ENCODE measurements at places on chromosomes 5 and 9.
A peak's percentile ranks its signal among the peaks of the same experiment; 100 is the strongest.

DNA sequence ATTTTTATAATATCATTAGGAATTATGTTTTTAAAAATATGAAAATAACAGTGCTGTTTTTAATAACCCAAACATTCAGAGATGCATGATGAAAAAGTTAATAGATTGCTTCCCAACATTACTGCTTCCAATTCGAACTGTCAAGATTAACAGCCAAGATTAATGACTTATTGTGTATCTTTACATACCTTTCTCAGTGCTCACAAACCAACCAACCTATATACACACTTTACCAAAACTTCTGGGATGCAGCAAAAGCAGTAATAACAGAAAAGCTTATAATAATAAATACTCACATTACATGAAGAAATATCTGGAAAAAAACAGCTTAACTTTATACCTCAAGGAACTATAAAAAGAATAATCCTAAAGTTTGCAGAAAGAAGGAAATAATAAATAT, 82.1 kb downstream of the TMEM232 start:
- DNase-seq = no peak

DNA sequence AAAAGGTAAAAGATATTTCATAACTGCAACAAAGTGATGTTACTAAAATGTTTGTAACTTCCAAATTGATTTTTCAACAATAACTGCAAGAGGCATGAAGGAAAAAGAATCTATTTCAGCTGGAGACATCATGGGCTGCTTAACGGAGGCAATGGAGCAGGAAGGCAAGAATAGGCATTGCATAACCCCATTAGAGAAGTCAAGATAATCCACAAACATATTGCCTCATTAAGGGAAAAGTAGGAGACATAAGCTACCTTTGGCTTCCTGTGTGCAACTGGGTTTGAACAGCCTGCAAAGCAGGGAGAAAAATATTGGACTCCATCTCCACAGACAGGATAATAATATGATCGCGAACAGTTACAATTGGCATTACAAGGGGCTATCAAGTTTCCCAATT, 46.7 kb downstream of the SLCO4C1 start:
- no peak for DNase-seq

DNA sequence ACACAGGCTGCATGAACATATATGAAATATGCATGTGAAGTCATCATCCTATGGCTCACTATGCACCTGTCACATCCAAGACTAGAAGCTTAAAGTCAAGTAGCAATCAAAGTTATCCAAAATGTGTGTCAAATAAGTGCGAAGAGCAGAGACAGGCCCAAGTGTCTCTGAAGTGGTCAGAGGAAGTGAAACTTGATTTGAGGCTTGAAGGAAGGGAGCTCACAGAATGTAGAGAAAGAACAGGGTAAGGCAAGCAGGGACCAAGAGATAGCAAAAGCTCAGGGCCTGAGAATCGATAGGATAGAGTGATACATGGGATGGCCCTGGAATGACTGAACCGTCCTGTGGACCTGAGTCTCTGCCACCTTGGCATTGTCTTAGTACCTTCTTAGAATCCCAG, 274.3 kb upstream of the TRPC7 start:
- no peak for DNase-seq

- no peak for DNase-seq
Measured at GRCh38 chr5:129906177-129906887, 2.1 kb downstream of the CHSY3 start.

GRCh38 chr5:73267766-73268435, 94.9 kb downstream of the TMEM174 start:
- no peak for DNase-seq

DNA sequence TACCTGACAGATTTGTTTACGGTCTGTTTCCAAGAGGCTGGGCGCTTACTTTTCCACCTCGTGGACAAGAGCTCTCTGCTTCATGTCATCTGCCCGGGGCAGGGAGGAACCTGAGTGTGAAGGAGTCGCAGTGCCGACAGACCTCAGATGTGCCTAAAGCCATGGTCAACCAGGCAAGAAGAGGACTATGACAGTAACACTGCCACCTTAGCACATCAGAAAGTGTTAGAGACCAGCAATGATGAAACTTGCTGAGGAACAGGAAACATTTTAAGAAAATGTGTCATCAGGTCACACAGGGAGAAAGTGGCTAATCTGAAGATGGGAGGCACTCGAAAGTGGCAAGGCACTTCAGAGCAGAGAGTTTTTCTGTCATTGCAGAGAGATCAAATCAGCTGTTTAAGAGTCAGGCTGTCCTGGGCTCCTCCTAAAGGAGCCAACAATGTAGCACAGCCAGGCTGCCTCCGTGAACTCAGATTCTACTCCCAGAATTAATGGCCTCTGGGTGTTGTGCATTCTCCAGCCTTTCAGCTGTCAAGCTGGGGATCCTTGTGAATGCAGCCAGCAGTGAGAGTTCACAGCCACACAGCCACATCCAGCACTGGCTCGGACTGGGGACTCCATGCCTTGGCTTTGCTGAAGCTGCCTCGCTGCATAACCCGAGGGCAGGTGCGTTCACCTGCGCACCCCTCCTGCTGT, 94.6 kb downstream of the RAPGEF1 start:
- peak; percentile 83 for DNase-seq

- no peak for DNase-seq
Measured at GRCh38 chr9:137778914-137779313, 98.7 kb upstream of the CACNA1B start.

DNA sequence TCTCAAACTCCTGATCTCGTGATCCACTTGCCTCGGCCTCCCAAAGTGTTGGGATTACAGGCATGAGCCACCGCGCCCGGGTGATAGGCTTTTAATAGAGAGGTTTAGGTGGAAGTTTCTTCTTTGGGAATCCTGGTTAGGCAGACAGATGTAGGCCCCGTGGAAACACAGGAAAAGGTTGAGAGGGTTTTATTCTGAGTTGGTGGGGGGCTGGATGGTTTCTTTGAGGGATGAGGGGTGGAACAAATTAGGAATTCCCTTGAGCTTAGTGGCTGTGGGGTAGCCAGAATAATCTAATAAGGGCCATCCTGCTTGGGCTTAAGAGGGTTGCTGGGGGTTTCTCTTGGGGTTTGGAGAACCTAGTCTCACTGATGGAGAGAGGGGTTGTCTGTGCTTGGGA, 30.4 kb downstream of the C9orf50 start:
- no peak for DNase-seq

DNA sequence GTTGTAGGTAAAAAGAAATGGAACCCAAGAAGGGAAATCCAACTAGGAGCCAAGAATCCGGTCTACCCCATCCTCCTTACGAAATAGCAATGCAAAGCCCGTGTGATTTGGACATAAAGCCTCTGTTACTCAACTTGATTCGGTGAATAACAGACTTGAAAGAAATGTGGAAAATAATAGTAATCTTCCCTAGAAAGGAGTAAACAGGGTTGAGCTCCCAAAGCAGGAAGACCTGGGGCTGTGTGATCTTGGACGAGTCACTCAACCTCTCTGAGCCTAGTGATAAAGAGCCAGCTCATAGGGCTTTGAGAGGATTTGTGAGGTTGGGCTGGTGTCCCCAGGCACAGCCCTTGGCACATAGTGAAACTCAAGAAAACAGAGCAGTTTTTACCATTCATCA, 42.7 kb upstream of the IL17B start:
- DNase-seq = no peak
